ENCODE measurements at places on chromosomes 5 and 9.

DNA sequence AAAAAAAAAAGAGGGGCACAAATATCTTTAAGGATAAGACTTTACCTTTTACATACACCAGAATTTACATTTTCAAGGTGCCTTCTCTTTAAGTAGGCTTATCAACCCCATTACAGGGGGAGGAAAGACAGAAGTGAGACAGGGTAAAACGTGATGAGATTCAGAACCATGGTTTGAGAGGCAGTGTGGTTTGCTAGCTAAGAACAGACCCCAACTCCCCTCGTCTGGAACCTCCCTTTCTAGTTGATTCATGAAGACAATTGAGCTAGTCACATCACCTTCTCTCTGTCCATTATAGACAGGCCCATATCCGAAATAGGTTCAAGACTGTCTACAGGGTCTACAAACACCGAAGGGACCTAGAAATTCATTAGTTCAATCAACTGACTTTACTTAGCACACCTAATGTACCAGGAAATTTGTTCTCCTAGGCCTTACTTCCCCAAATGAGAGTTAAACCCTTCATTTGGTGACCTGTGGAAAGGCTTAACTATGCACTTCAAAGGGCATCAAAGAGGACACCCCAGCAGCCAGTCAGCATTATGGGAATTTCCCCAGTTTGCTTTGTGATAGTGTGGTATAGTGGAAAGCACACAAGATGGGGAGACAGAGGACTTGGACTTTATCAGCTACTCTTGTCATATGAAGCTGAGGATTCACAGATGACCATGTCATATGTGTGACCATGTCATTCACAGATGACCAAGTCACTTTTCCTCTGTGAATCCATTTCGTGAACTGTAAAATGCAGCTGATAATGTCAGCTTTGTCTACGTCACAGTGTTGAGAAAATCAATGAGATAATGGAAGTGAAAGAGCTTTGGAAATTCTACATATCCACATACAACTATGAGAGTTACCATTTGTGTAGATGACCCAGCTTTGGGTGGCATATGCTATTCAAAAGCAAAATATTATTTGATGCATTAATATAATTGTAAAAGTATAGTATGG, 40.2 kb upstream of the CYFIP2 start:
- DNase-seq, result no peak

DNA sequence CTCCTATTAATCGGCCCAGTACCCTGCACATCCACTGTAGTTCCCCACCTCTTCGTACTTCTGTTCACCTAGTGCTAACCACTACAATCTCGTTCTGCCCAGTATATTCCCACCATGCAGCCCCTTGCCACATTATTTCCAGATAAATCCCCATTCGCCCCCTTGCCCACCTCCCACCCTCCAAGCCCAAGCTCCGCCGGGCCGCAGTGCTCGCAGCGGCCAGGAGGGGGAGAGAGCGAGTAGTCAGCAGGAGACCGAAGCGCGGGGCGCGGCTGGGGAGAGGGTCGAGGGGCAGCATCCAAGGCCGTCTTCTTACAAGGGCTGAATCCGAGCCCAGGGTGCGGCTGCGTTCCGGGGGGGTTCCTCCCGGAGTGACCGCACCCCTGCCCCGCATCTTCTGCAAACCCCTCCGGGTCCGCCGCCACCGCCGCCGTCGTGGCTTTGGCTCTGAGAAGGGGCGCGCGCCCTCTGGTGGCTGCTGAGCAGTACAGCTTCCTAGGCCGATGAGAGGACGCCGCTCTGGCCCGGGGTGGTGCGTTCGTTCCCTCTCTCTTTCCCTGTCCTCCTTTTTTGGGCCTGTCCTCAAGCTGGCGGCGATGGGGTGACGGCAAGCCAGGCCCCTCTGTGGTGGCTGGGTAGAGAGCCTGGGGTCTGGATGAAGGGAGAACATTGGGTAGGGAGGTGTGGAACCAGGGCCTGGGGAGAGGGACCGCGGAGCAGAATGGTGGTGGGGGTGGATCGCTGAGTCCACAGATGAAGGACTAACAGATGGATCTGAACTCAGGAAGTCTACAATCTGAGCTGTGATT, 30.0 kb upstream of the PSD2 start:
- DNase-seq, result no peak

DNA sequence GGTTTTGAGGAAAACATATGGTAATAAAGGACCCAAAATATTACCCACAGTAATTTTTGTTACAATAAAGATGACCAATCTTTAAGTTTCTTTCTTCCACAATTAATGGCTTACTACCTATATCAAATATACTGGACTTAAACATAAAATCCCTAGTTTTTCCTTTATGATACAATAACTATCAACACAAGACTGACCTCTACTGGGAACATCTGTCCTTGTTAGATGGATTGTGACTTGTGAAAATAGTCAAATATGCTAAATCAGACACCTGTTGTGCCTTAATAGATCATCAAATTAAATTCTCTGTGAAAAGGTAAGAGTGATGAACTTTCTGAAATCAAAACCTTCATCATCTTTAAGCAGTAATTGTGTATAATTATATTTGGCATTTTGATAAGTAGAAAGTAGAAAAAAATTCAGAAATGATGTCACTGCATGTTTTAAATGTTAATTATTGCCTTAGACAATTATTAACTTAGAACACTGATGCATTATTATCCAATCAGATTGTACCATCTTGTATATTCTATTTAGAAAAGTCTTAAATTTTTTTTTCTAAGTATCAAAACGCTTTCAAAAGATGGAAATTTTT, 113.6 kb downstream of the DEPDC1B start:
- no peak for DNase-seq

GRCh38 chr9:4048441-4048840, 251.4 kb downstream of the GLIS3 start:
- DNase-seq, result no peak

- DNase-seq, result no peak
These were observed 9.7 kb upstream of the ANKDD1B start for GRCh38 chr5:75601567-75601966.

- peak; percentile 78 for DNase-seq
These were observed at the start of gene IL11RA for GRCh38 chr9:34651876-34652601. Gene IL11RA, plus strand, starts transcription at chr9:34652185. Its CDS starts 3,033 bp downstream, at chr9:34655218.

- no peak for DNase-seq
These were observed 202.0 kb upstream of the HAPLN1 start for GRCh38 chr5:83922699-83923098.

GRCh38 chr5:8523501-8523900, 654.6 kb downstream of the MTRR start:
- no peak for DNase-seq

DNA sequence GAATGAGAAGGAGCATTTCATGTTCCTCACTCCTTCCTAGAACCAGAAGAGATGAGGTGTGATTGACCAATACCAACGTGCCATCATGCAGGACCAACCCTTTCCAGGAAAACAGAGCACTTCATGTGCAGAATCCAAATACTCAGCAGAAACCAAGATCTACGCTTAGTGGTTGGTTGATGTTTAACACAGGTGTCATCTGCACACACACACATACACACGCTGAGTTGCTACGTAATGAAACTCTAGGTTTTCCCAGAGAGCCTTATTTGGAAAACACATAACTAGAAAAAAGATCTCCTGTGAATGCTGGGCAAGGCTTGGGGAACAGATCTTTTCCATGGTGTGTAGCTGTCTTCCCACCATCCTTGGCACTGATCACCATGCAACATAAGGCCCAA, 21.1 kb upstream of the ZNF622 start:
- DNase-seq, result no peak

DNA sequence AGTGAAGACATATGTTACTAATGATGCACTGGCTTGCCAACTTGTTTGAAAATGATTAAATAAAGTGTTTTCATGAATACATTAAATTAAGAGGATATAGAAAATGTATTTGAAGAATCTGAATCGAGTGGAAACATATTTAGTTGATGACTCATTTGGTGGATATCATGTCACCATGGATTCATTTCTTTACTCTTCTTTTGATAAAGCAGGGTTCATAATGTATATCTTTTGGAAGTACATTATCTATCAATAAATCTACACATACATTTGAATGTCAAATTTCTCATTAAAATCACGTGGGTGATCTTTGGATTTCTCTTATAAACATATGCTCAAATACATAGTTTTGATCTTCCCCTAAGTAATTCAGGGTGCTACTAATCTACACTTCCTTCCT, 1148.1 kb upstream of the ACO1 start:
- no peak for DNase-seq

- no peak for DNase-seq
These were observed 174.0 kb downstream of the NR3C1 start for GRCh38 chr5:143229426-143229895.

DNA sequence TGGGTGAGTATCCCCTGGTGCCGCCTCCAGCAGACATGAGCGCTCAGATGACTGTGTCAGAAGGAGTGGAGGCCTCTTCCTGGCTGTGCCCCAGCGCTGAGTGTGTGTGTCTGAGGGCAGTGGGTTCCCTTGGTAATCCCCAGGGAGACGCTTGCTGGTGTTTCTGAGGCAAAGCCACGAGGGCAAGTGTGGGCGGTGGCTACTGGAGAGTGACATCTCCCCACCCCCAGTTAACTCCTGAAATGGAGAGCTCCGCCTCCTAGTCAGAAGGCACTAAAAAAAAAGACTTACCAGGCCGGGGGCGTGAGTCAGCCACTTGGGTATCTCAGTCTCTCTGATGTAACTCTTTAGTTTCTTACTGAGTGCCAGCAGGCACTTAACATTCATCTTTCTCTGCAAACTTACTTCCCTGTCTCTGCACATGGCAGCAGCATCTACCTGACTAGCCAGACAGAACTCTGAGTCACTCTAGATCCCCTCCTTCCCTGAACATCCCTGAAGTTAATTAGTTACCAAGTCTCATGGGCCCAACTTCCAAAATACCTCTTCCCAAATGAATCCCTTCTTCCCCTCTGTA, 19.3 kb downstream of the ORM2 start:
- DNase-seq, result peak; percentile 15

DNA sequence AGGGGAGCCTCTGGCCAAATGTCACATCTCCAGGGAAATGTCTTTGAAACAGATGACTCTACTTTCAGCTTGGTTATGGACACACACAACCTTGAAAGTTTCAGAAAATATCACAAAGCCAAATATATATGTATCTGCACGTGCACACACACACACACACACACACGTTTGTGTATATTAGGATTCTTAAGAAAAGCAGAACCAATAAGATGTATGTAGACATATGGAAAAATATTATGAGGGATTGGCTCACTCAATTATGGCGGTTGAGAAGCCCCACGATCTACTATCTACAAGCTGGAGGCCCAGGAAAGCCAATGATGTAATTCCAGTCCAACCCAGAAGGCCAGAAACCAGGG, 194.9 kb downstream of the PALM2AKAP2 start:
- DNase-seq, result no peak

DNA sequence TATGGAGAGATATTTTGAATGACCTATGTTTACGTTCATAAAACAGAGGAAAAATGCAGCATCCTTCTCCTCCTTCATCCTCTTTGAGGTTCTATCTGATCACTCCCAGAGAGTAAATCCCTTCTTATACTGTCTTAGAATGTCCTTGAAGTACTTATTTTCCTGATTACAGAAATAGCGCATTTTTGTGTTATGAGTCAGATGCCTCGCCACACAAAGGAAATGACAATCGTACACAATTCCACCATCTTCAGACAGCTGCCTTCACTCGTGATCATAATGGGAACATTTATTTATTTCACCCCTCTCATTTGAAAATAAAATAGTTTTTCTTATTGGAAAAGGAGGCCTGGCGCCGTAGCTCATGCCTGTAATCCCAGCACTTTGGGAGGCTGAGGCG, 2.4 kb upstream of the GLT6D1 start:
- DNase-seq, result no peak

DNA sequence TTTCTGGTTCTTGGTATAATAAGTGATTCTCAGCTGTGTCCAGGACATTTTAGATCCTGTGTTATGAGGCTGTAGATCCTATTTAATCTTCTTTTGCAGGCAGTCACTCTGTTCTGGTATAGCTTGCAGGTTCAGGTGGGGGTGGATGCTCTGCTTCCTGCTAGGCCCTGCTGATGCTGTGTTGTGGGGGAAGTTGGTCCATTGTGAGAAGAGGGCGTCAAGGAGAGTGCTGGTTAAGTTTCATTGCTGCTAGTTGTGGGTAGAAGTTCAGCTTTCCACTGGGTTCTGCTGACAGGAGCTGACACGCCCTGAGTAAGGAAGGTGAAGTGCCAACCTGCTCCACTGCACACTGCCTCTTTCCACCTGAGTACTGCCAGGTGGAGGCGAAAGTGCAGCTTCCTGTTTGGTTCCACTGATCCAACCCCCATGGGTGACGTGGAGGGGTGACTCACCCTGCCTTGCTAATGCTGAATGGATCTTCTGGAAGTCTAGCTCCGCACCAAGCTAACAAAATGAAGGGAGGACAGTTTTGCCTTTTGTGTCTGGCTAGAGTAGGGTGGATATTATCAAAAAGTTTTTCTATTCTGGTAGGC, 16.3 kb downstream of the NMRK1 start:
- no peak for DNase-seq

GRCh38 chr5:108727236-108727650, 20.5 kb upstream of the FER start:
- DNase-seq, result no peak

GRCh38 chr5:36943584-36943983, 67.0 kb downstream of the NIPBL start:
- DNase-seq, result no peak

DNA sequence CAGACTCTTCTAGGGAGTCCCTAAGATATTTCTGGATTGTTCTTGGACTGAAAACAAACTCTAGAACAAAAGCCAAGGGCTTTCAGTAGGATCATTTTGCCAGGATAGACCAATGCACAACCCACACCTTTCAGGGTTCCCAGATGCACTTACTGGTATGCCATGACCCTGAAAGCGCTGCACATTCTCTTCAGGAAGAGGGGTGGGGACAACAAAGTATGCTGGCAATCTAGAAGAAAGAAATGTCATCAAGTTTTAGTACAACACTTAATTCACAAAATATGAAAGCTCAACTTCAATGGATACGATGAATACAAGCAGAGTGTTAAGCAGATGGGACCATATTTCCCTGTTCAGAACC, 57.2 kb downstream of the MTMR12 start:
- DNase-seq, result no peak

DNA sequence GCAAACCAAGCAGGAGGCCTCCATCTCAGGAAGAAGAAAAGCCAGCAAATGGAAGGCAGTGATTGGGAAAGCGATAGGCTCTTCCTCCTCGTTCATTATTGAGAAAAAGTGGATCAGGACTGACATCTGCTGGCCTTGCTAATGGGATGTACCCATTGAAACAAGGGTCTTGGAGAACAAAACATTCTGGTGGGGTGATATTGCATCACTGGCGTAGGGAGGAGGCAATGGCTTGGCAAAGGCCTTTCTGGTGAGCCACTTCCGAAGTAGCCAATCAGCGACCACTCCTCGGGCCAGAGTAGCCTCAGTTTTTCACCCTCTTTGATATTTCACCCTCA, 86.7 kb upstream of the NFIB start:
- no peak for DNase-seq

DNA sequence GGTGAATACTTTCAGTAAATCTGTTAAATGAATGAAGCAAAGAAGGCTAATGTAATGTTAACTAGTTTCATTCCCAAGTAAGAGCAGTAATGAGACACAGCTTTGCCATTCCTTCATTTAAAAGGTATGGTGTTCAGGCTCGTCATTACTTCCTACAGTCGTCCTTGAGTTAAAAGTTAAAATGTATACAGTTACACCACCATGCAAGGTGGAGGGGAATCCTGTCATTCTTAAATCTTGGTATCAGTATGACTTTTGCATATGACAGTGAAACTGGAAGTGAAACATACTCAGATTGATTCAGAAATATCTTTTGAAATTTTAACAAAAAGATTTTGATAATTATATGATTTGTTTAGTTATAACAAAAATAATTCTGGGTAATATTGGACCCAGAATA, 25.9 kb downstream of the MTRR start:
- DNase-seq, result no peak
